ENCODE measurements at places on chromosomes 13 and 19.

DNA sequence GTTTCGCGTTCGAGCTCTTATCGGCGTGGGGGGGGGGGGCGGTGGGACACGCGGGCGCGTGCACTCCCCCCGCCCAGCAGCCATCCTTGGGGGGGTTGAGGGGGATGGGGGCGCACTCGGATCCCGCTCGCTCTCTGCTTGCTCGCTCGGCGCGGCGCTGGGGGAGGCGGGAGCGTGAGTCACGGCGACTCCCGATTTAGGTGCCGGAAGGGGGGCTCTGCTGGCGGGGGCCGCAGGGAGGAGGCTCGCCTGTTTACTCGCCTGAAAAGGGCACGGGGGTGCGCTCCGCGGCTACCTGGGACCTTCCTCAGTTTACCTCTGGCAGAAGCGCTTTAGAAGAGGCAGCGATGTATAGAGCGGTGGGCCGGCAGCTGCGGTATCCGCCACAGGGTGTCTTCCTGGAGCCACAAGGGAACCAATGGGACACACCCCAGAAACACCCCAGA, 1.1 kb upstream of the PDE4A start:
- no peak for DNase-seq

- DNase-seq, result no peak
Observed at GRCh38 chr13:19681517-19681916, 48.1 kb downstream of the MPHOSPH8 start.

DNA sequence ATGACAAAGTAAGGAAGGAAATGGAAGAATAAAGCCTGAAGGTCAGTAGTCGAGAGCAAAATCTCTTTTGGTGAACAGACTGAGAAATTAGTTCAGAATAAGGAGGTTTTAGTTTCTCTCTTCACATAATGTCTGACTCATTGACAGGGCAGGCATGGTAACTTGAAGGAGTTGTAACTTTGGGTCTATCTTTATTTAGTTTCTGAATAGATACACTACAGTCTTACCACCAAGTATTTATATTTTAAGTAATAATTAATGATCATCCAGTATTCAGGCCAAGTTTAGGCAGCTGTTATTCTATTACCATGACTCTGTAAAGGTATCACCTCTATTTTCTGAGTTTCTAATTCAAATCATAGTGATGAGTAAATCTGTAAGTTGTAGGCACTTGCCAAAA, 219.9 kb downstream of the SPRY2 start:
- no peak for DNase-seq

DNA sequence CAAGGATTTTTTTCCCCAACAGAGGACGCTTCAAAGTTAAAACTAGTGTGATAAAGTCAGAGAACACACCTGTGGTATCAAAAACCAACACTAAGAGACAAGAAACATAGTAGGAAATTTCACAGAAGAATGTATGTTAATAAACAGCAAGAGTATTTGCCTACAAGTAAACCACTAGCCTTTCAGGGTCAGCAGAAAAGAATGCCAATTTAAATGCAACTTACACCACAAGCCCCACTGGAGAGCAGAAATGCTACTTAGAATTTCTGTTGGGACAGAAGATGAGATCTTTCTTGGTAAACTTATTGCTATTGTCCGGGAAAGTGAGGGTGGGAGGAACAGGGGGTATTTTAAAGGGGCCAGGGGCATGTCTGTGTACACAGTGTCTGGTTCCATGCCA, 68.6 kb downstream of the STK24 start:
- DNase-seq, result no peak

- no peak for DNase-seq
Observed at GRCh38 chr19:29727906-29728305, 12.8 kb upstream of the C19orf12 start.

- DNase-seq, result no peak
Observed at GRCh38 chr19:9498183-9498902, at the start of gene ZNF560. Gene ZNF560 (minus strand): TSS chr19:9498616. CDS start chr19:9475313, 23,303 bp downstream.

DNA sequence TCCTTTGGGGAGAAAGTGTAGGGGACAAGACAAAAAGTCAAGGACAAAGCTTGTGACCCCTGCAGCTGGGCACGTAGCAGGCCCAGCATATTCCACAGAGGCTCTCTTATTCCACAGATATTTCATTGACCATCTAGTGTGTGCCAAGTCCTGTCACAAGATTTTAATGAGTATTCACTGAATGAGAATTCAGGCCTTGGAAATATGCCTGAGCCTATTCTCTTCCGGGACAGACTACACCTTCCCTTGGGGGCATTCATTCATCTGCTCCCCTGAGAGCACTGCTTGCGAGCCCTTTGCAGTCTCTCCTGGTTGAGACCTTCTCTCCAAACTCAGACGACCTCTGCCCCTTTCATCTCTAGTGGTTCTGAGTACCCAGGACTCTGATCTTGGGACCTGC, 25.5 kb downstream of the ERICH6B start:
- no peak for DNase-seq

All from activated gamma-delta T cell treated with anti-CD3 and anti-CD28 coated beads, Interleukin-2, amount 50 U/mL, for 16 hours (primary cell).